ENCODE measurements at places on chromosomes 5 and 9.

- no peak for DNase-seq
These were observed 56.9 kb downstream of the PDE6A start for GRCh38 chr5:149887622-149888183.

- no peak for DNase-seq
These were observed 72.3 kb downstream of the SEMA5A start for GRCh38 chr5:9473624-9474023.

- no peak for DNase-seq
These were observed 561.1 kb downstream of the EBF1 start for GRCh38 chr5:158538506-158539074.

GRCh38 chr9:23621188-23621587, 204.9 kb downstream of the ELAVL2 start:
- DNase-seq, result no peak

DNA sequence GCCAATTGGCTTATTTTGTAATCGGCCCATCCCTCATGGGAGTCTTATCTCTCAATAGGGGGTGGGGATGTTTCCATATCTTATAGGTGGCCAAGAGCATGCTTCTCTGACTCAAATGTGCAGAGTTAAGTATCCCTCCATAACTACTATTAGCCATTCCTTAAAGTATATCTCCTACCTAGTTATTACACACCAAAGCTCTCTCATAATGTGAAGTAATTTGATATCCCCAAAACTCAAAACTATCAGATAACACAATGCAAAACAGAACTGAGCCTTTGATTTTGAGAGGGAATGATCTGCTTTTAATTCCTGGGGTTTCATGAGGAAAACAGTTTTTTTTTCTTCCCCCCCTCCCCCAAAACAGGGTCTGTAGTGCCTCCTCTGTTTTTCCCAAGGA, 28.4 kb downstream of the UNC13B start:
- no peak for DNase-seq

- no peak for DNase-seq
These were observed 252.3 kb downstream of the PBX3 start for GRCh38 chr9:125999504-125999881.

DNA sequence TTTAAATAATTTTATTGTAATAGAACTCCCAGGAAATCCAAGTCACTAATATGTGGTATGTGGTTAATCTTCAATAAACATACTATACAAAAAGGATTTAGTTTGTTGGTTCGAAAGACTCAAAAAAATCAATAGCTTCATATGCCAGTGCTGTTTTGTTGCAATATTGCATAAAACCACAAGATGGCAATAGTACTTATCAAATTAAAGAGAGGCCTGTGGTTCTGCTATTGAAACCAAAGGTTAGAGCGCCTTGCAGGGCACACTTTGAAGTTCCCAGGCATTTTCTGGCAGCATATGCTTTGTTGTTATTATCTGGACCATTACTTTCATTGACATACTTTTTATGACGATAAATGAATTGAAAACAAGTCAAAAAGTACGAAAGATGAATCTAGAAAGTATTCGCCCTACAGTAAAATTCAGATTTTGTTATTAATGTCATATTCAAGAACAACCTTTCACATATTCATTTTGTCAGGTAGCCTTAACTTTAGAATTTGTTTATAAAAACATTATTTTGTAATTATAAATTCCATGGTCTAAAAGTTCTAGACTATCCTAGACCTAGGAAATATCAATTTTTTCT, 316.3 kb downstream of the MCTP1 start:
- no peak for DNase-seq

- DNase-seq, result no peak
These were observed 273.2 kb upstream of the MEF2C start for GRCh38 chr5:89156226-89156625.

- peak; percentile 27 for DNase-seq
These were observed 16.7 kb upstream of the MTMR12 start for GRCh38 chr5:32329395-32329834.

- no peak for DNase-seq
These were observed 78.7 kb upstream of the NR4A3 start for GRCh38 chr9:99743006-99743405.

GRCh38 chr5:45795458-45795857, 99.3 kb upstream of the HCN1 start:
- DNase-seq, result no peak
